GOT3 (cell line): ENCODE measurements at places on chromosomes 4 and X.

DNA sequence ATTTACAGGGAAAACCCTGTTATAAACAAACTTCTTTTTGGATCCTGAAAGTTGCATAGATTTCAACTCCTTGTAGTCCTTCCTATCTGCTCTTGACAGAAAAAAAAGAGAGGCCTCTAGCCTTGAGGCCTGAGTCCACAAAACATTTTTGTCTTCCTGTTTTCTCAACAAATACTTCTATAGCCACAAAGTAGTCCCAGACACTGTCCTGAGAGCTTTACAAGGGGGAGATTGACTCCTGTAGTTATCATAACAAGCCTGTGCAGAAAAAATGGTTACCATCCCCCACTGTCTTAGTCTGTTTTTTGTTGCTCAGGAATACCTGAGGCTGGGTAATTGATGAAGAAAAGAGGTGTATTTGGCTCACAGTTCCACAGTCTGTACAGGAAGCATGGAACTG, 35.2 kb downstream of the PCDH7 start:
- no peak for DNase-seq

DNA sequence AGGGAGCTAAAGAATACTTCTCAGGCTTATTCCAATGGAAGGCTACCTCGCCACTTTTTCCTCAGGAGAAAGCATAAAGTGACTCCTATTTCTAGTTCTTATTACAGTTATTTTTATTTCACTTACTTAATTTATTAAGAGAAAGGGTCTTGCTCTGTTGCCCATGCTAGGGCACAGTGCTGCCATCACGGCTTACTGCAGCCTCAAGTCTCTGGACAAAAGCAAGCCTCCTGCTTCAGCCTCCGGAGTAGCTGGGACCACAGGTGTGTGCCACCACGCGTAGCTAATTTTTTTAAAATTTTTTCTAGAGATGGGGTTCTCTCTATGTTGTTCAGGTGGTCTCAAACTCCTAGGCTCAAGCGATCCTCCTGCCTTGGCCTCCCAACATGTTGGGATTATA, 36.0 kb upstream of the CHRNA9 start:
- DNase-seq = no peak

GRCh38 chrX:79371640-79372039, 4.5 kb upstream of the ITM2A start:
- no peak for DNase-seq

DNA sequence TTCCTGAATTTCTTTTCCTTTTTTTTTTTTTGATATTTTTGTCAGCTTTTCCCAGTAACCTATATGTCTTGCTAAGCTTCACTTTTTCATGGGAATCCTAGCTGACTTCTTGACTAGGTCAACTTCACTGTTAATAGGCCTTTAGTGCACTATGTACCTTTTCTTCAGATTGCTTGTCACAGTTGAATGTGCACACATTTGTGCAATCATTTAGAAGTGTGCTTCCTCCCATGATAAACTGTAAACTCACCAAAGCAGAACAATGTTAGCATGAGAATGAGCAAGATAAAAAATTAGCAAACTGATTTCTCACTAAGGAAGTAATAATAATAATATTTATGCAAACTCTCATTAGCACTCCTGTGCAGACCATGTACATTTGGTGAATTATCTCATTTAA, 173.2 kb downstream of the PABPC4L start:
- no peak for DNase-seq

DNA sequence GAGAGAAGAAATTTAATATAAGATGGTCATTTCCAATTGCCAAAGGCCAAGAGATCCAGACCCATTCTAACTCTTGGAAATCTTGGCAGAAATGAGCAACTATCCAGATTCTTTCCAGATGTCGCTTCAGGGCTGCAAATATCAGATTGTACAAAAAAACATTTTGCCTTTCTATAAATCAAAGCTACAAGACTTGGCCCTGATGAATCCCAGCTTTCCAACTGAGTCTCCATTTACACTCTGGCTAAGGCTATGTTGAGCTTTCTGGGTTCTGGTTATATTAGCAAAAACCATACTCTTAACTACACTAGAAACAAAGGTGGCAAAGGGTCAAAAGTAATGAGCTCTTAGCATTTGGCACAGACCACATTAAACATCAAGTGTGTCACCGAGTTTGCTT, 345.8 kb downstream of the OPHN1 start:
- no peak for DNase-seq

GRCh38 chr4:126446917-126447316, 1132.2 kb downstream of the FAT4 start:
- no peak for DNase-seq

GRCh38 chrX:150365990-150366911, 3.1 kb downstream of the MAMLD1 start:
- no peak for DNase-seq

DNA sequence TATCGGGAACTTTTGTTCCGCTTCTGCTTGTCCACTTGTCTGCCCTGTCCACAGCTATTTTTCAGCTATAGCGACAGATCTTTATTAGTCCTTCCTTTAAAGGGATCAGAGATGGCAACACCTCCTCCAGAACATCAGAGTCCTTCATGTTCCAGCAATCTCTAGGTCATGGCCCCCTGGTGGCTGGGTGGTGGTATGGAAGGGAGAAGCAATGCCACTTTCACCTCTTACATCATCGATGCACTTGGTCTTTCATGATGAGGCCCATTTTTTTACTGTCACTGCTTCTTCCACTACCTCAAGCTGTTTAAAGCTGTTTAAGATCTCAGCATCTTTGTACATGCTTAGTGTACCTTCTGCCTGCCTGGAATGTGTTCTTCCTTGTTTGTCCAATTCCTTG, 106.7 kb downstream of the ARHGAP6 start:
- no peak for DNase-seq

DNA sequence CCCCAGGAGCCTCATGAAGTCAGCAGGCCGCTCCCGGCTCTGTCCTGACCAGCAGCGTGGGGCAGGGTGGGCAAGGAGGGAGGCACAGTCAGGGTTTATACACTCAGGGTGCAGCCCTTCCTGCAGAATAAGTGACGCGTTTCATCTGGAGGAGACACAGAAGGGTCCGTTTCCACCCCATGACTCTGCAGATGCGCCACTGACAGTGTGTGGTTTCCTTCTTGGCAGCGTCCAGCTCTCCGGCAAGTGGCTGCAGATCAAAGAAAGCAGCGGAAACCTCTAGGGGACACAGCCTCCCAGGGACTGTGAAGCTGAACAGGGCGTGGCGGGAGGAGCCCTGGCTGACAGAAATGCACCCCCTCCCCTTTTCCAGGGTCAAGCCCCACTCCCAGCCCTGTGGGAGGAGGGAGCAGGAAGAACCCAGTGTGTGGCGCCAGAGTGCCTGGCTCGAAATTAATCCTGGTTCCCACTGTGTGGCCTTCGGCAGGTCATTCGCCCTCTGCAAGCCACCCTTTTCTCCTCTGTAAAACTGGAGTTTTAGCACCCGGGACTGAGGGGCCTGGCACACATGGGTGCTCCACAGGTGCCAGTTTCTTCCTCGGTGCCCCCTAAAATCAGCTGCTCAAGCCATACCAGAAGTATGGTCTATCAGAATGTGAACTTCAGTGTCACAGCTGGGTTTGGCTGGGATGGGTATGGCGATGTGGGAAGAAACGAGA, 17.3 kb upstream of the TBC1D14 start:
- DNase-seq = peak; percentile 20

DNA sequence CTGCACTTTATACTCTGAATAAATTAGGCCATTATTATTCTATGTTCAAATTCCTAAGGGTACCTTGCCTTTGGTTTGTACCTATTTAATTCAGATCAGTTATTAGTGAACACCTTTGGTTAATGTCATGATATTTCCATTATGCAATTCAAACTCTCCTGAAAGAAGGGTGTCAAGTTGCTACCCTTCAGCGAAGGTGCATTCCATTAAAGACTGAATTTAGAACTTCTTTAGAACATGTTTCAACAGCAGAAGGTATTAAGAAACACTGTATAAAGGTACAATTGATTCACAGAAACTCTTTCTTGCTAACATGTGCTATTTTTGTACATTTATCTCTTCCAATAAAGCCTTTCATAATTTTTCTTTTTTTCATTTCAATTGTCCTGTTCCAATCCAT, 1545.4 kb upstream of the PCDH10 start:
- no peak for DNase-seq

DNA sequence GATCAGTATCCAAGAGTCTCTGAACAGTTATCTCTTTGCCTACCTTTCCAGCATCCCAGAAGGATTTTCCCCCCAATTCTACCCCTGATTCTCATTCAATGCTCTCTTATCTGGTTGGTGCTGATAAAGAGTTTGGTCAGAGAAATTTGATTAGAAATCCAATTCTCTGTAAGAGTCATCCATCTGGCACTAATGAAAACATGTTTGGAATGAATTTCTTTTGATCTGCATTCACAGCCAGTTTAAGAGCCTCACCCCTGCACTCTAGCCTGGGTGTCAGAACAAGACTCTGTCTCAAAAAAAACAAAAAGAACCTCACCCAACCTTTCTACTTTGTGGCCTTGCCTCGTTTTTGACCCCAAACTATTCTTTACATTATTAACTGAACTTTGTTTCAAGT, 122.1 kb downstream of the MANBA start:
- DNase-seq = no peak

GRCh38 chr4:30770049-30770549, 49.9 kb downstream of the PCDH7 start:
- no peak for DNase-seq

- DNase-seq = no peak
Observed at GRCh38 chr4:87738483-87738882, 60.9 kb upstream of the IBSP start.

DNA sequence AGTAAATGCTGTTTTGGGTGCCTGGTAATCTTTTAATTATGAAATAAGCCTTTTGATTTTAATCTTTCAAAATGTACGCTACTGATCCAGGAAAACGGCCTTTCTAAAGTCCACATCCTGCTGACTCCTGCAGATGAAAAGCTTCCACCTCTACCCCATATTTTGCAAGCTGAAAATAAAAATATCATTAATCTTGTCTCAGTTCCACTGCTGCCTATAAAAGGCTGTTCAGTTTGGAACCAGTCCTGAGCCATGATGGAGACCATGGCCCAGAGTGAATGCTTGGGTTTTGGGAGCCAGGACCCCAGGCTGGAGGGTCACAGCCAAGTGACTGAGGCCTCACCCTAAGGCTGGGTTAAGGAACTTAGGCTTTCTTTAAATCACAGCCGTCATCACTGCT, 110.8 kb downstream of the AFF1 start:
- DNase-seq = no peak

DNA sequence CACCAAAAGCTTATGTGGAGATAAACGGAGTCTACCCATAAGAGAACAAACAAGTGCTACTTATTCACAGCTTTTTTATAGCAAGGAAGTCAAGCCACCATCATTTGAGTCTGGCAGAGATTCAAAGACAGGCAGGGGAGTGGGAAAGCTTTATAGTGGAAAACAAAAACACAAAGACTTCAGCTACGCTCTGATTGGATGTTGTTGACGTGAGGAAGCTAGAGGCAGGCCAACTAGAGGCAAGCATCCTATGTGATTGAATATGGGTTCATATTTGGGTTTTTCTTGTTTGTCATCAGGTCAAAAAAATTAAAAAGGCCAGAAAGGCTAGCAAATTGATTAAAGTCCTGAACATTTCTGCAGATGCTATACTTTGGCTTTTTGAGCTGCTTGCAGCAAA, 719 bp upstream of the TCEAL4 start:
- DNase-seq = no peak

DNA sequence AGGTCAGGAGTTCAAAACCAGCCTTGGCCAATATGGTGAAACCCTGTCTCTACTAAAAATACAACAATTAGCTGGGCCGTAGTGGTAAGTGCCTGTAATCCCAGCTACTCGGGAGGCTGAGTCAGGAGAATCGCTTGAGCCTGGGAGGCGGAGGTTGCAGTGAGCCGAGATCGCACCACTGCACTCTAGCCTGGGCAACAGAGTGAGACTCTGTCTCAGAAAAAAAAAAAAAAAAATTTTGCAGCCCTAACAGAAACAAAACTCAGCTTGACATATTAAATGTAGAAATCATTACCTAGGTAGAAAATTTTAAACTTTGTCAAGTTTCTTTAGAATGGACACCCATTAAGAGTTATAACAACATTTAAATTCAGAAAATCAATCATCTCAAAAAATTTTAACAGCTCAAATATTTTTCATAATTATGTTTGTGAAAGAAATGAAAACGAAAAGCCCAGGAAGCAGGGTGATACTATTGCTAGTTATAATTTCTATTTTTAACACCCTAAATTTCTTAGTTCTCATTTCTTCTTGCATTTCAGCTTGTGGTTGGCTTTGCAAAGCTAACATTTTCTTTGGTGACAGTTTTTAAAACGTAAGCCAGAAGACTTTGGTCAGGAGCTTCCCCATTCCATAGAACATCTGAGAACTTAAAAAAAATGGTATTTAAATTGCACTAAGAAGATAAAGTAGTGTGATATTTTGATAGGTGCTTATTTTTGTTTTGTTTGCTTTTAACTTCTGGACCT, 33.3 kb upstream of the RBBP7 start:
- DNase-seq = no peak

GRCh38 chr4:111070390-111070789, 447.5 kb upstream of the PITX2 start:
- DNase-seq = no peak

GRCh38 chrX:132689612-132690563, 201.1 kb upstream of the MBNL3 start:
- no peak for DNase-seq

DNA sequence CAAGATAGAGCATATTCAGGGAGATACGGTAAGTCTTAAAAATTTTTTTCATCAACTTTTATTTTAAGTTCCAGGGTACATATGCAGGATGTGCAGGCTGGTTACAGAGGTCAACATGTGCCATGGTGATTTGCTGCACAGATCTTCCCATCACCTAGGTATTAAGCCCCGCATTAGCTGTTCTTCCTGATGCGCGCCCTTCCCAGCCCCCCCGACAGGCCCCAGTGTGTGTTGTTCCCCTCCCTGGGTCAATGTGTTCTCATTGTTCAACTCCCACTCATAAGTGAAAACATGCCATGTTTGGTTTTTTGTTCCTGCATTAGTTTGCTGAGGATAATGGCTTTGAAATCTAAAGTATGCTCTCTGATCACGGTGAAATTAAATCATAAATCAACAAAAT, 64.2 kb downstream of the HPRT1 start:
- DNase-seq = no peak

DNA sequence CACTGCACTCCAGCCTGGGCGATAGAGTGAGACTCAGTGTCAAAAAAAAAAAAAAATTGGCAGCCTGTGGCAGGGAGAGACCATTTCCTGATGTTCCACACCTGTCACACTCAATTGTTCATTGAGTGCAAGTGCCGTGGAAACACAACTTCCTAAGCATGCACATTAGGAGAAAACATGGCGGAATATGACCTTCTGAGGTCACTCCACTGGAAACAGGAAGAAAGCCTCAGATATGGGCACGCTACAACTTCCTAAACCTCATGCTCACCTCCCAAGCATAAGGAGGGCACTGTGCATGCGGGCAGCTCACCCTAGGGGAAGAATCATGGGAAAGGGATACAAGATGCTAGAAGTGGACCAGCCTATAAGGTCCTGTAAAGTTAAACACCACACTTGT, 28.5 kb upstream of the CD99 start:
- no peak for DNase-seq

GRCh38 chr4:92253550-92253949, 50.2 kb upstream of the GRID2 start:
- DNase-seq = no peak

GRCh38 chr4:173167758-173168395, 734 bp upstream of the GALNT7 start:
- no peak for DNase-seq
